NCI-H2171 (cell line): ENCODE measurements at places on chromosomes 4 and X.

GRCh38 chr4:87409420-87409939, 12.9 kb upstream of the NUDT9 start:
- DNase-seq, result no peak

- DNase-seq, result no peak
These were observed 670.1 kb upstream of the LCORL start for GRCh38 chr4:18691431-18692200.

DNA sequence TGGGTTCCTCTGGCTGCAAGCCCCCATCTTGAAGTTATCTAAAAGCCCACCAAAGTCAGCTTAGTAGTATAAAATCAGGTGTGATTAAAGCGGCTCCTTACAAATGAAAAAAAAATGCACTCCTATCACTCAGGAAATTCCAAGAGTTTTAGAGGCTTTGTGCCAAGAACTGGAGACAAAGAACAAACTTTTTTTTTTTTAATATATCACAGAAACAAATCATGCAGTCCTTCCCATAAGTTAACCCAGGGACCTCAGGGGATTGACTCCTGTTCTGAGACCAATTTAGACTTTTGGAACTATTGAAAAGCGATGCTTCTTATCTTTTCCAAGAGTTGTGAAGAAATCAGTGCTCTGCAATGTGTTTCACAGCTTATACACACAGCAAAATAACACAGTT, 53.6 kb downstream of the HHIP start:
- DNase-seq, result no peak

DNA sequence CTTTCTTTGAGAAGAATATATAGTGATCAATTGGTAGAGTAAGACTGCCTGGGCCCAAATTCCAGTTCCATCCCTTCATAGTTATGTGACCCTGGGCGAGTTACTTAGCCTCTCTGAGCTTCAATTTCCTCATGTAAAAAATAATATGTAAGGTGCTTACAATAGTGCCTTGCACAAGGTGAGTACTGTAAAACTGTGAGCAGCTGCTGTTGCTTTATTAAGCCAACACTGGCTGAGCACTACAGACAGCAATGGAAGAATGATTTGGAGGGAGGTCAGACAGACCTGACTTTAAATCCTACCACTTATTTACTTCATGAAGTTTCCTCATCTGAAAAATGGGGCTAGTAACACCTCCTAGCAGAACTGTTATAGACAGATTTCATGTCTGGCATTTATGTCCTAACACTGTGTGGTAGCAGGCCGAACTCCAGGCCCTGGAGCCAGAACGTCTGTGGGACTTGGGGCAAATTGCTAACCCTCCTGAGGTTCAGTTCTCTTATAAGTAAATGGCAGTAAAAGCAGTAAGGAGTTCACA, 53.8 kb downstream of the RNF150 start:
- no peak for DNase-seq

- DNase-seq, result no peak
These were observed 591.5 kb downstream of the GALNTL6 start for GRCh38 chr4:172404676-172405075.

DNA sequence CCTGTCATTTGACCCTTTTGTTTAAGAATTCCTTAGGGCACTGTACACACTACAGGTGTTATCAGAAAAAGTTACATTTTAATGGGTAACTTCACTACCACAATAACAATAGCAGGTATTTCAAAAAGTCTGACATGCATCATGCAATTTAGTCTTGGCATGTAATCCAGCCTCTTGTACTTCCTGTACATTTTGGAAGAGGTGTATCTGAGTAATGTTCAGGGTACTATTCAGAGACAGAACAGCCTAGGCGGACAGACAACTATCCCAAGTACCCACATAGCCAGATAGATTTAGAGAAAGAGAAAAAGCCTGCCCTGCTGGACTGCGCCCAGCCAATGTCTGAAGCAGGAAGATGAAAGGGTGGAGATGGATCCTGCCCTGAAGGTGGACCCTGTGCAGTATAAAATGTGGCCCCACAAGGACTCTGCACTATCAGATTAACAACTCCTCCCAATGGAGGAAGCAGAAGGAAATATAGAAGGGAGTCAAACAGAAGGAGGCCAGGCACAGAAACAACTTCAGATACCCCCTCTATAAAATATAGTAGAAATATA, 8.5 kb downstream of the UGT2B7 start:
- no peak for DNase-seq

- DNase-seq, result no peak
These were observed 22.2 kb downstream of the IL2 start for GRCh38 chr4:122434285-122434684.

DNA sequence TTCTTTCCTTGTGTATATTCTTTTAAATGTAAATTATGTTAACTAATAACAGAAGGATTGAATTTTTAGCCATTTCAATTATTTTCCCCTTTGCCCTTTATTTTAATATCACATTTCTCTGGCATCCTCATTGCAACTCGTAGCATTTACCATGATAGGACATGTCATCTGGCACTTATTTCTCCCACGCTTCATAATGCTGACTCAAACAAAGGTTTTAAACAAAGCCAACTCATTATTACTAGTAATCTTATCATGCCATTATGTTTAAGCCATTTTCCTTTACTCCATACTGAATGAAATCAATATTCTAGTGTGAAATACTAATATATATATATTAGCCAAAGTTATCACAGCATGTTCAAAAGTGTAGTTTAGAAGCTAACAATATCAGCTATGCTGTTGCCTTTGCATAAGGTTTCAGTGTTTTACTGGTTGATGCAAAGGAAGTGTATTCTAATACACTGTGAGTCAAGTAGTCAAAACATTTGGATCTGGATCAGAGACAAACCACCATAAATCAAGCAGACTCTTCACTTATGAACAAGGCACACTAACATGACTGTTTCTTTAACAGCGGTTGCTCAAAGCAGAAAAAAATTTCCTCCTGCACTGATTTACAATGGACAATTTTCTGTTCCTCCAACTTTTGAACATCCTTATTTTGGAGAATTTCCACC, 281.6 kb downstream of the SLC7A11 start:
- no peak for DNase-seq

DNA sequence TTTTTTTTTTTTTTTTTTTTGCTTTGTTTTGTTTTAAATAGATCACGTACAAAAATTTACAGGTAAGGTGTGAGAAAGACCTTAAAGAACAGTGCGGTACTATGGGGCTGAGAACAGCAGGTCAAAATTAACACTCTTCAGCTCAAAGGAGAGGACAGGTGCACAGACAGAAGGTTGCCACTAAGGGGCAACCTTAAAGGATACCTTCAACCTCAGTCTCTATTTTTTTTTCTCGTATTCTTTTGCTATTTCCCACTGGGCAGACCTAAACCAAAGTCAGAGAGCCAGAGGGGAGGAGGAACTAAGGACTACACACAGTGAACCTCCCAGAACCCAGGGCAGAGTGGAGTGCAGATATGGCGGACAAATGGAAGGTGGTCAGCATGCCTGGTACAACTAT, 1984.3 kb upstream of the IGFBP7 start:
- peak; percentile 0 for DNase-seq

DNA sequence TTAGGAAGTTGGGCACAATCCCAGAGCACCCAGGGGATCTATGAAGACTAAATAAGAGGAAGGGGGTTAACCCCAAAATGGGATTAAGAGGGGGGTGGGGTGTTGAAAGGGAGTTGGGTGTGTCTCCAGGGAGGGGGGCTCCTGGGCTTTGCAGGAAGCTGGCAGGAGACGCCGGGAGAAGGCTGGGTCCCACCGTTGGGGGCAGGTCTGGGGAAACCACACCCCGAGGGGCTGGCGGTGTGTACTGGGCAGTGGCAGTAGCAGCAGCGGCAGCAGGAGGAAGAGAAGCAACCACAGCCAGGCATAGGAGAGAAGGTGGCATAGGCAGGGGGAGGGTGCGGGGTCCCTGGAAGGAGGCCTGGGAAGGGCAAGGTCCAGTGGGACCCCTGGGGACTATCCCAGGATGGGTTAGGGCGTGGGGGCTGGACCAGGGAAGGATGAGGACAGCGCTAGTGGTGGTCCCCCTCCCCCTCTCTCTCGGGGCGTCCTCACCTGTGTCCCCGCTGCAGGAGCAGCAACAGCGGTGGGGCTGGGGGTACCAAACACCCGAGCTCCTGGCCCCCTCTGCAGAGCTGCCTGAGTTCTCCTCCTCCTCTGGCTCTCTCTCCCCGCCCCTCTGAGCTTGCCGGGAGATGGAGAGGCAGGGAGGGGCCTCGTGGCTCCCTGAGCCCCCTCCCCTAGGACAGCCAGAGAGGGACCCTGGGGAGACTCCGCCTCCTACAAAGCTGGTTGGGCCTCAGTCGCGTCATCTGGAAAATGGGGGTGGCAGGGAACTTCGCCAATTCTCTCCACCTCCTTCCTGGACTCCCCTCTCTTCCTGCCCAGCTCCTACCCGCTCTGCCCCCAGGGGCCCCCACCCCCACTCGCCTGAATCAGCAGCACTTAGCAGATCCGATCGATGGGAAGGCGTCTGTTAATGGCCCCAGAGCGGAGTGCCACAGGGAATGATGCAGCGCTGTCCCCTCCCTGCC, at the start of gene KCND1:
Gene KCND1, minus strand, starts transcription at position 596 of the 971 bp plus-strand sequence. CDS start 1,573 bp downstream, outside the sequence.
- no peak for DNase-seq

- no peak for DNase-seq
These were observed 35.9 kb upstream of the GRPEL1 start for GRCh38 chr4:7103607-7104365.

DNA sequence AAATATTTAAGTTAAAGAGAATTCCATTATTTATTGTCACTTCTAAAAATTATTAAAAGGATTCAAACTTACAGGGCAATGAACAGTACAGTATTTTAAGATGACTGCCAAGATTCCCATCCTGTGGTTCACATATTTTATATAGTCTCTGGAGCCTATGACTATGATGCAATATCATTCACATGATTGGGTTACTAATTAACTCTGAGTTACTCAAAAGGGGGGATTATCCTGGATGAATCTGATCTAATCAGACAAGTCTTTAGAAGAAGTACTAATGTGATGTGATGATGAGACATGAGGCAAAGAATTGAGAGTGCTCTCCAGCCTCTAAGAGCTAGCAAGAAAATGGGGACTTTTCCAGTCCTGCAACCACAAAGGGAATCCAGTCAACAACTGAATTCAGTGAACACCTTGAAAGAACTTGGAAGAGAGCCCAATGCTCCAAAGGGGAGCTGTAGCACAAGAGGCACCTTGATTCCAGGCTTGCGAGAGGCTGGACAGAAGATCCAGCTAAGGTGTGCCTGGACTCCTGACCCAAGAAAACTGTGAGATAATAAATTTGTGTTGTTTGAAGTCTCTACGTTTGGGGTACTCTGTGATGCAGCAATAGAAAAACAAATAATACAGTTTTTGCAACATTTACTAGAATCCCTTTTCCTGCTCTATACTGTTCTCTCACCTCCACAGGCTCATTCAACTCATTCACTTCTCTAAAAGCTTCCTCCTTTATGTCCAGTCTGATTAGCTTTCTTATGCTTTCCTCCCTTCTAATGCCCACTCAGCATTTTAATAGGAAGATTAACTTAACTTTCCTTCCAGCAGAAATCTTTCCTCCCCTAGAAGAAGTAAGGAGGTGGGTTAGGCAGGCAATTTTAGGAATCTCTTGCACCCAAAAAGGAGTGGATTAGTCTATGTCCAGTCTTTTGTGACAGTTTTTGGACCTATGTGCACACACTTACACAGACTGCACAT, 133.8 kb upstream of the LCORL start:
- no peak for DNase-seq

GRCh38 chrX:120029354-120029753, 48.1 kb downstream of the RHOXF2B start:
- no peak for DNase-seq

- DNase-seq, result no peak
These were observed 69.1 kb upstream of the UCP1 start for GRCh38 chr4:140637836-140638235.

- DNase-seq, result no peak
These were observed 20.4 kb upstream of the DCHS2 start for GRCh38 chr4:154511981-154512380.

DNA sequence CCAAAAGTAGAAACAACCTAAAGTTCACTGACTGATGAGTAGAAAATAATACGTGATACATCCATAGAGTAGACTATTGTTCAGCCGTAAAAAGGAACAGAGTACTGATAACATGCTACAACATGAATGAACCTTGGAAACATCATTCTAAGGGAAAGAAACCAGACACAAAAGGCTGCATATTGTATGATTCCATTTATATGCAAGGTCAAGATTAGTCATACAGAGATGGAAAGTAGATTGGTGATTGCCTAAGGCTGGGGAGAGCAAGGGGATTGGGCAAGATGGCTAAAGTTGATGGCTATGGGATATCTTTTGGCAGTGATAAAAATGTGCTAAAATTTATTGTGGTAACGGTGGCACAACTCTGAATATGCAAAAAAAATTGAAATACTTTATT, 209.1 kb downstream of the RELL1 start:
- no peak for DNase-seq

- DNase-seq, result no peak
These were observed 1073.7 kb downstream of the PDHA2 start for GRCh38 chr4:96913441-96914080.

DNA sequence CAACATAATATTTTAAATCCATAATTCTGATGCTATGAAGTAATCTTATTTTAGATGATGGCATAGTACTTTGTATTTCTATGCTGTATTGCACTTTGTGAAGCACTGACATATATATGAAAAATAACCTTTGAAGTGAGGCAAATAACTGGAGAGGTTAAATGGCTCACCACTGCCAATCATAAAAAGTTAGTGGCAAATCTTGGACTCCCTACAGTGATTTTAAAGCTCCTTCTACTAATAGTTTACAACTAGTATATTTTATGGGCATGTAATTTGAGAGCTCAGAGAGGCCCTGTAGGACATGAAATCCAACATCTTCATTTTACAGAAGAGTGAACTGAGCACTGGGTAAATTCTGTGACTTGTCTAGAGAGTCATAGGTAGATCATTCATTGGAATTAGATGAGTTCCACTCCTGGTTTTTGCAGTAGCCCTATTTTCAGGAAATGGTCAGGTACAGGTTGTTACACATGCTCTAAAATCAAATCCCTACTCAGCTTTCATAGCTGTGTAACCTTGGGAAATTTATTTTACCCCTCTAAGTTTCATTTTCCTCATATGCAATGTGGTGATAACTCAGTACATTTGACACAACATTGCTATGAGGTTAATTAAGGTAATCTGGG, 804 bp upstream of the GC start:
- no peak for DNase-seq

- no peak for DNase-seq
These were observed 30.2 kb upstream of the GNPDA2 start for GRCh38 chr4:44756559-44756958.

DNA sequence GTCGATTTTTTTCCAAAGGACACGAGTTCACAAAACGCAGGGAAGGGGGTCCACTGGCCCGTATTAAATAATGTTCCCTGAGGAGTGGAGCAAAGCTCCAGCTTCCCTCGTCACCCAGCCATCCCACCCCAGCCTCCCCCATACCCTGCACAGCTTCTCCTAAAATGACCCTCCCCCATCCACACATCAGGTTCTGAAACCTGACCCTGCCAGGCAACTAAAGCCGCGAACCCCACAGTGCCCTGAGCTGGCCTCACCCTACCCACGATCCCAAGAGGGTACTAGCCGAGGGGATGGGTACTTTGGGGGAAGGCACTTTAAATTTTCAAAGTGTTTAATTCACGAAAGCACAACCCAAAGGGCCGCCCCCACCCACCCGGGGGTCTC, 634 bp downstream of the APOO start:
- no peak for DNase-seq
